NCI-H2029 (cell line): ENCODE measurements at places on chromosomes 6 and 20.

- DNase-seq, result no peak
Observed at GRCh38 chr6:109477725-109478124, 5.3 kb downstream of the ZBTB24 start.

DNA sequence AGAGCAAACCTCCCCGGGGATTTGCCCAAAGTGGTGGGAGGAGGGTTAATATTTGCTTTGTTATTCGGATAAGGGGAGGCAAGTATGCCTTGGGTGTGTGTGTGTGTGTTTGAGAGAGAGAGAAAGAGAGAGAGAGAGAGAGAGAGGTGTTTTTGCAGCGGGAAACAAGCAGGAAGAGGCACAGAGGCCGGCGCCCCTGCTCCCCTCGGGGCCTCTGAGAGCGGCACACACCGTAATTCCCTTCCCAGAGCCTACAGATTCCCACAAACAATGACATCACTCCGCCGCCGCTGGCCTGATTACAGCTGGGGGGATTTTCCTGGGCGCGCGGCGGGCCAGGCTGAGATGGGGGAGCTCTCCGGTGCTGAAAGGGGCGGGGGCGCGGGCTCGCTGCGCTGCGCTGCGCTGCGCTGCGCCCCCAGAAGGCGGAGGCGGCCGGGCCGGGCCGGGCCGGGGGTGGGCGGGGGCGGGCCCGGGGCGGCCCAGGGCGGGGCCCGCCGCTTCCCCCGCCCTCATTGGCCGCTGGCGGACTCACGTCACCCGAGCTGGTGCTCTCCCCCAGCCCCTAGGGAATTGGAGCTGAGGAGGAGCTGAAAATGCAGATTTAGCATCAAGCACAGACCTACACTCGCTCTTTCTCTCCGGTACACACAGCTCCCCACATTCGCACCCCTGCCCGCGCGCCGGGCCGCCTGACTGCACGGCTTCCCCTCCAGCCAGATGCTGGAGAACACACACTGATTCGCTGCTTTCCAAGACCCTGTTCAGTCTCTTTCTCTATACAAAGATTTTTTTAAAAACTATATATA lies at the start of gene PCSK2:
PCSK2 (plus strand) TSS at position 631 of the 809 bp plus-strand sequence. CDS start 266 bp downstream, outside the sequence.
- peak; percentile 77 for DNase-seq

DNA sequence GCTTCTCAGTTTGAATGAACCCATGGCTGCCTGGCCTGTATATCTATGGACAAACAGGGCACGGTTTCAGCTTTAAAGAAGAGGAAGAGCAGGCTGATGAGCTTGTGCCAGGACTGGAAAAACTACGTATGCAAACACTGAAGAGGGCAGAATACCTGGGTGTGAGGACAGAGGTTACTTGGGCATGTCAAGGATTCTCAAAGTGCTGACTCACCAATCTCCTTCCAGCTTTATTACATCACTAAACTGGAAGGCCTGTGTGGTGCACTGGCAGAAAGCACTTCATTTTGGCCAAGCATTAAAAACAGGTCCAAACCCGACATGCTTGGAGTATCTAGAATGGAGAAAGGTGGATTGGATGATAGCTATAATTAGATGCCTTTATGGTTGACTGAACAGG lies 95.2 kb downstream of the GMPR start:
- peak; percentile 66 for DNase-seq

GRCh38 chr20:37627060-37627766 lies 66.6 kb upstream of the CTNNBL1 start:
- DNase-seq, result no peak

GRCh38 chr20:62984666-62985443 lies 21.9 kb downstream of the BHLHE23 start:
- DNase-seq, result no peak

GRCh38 chr20:47315339-47316056 lies 41.0 kb downstream of the ZMYND8 start:
- peak; percentile 37 for DNase-seq

GRCh38 chr6:22411376-22412105 lies 114.7 kb upstream of the PRL start:
- DNase-seq, result no peak

DNA sequence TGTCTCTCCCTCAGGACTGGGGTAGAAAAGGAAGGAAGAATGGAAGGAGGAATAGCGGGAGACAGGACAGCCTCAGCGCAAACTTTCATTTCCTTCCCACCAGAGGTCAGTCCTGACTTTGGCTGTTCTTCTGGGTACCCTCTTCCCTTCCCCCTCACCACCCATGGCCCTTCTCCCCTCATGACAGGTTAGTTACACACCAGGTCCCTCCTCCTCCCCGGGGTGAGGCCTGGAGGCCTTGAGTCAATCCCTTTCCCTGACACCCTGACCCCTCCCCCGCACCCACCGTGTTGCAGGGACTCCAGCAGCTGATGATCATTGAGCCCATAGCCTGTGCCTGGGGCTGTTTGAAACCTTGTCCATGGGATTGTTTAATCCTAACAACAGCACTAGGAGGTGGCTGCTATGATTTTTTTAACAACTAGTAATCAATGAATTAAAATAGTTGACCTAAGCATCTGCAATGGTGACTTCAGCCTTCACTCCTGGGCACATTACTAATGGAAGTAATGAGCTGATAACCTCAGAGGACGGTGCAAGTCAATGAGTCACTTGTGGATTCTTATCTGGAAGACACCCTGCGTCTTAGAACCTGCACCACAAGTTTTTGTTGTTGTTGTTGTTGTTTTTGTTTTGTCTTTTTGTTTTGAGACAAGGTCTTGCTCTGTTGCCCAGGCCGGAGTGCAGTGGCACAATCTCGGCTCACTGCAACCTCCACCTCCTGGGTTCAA lies 46.6 kb upstream of the CCDC167 start:
- DNase-seq, result no peak

DNA sequence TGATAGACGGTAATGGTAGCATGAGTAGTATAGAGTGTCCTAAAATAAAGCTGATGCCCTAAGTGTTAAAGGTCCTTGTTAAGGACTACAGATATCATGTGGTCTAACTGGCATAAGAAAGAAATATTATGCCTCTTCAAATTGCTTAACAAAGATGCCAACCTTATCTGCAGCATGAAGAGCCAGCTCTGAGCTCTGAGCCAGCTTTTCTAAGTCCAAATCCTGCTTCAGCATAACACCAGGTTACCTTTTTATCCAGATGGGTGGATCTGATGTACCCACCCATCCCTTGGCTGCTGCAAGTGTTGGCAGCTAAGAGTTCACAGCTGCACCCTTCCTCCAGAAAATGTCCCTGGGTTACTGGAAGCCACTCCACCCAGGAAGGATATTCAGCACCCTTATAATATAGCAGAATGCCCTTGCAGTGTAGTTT lies 83.8 kb downstream of the TENT5A start:
- DNase-seq, result no peak

DNA sequence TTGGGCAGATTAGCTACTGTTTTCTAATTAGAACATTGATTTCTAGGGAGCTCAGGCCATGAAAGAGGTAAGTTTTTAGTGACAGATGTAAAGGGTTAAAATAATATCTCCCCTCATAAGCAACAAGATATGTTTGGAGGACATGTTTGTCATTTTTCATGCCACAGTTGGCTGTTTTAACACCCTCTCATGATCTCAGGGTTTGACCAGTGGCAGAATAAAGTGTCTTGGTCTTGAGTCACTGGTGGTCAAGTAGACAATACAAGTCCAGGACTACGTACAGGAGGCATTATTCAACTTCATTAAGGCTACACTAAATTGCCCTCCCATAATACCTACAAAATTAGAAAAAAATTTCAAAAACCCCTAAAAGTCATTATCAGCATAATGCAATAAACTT lies 92.6 kb downstream of the F13A1 start:
- no peak for DNase-seq

DNA sequence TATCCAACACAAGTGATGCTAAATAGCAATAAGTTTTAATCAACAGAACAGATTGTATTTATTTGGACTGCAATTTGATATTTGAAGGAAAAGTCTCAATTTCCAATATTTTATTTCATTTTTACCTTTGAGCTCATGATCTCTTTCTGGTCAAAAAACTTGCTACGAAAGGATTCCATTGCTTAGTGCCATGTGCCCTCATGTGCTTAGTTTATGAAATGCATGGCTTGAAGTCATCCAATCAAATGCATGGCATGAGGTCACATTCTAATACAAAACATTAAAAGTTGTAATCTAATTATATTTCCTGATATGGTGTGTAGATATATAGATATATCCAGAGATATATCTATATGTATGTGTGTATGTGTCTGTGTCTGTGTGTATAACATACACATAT lies 321.2 kb upstream of the ADGRB3 start:
- no peak for DNase-seq

- no peak for DNase-seq
Observed at GRCh38 chr6:2792330-2793110, 27.3 kb downstream of the WRNIP1 start.

GRCh38 chr6:149185799-149186357 lies 131.6 kb upstream of the TAB2 start:
- no peak for DNase-seq

DNA sequence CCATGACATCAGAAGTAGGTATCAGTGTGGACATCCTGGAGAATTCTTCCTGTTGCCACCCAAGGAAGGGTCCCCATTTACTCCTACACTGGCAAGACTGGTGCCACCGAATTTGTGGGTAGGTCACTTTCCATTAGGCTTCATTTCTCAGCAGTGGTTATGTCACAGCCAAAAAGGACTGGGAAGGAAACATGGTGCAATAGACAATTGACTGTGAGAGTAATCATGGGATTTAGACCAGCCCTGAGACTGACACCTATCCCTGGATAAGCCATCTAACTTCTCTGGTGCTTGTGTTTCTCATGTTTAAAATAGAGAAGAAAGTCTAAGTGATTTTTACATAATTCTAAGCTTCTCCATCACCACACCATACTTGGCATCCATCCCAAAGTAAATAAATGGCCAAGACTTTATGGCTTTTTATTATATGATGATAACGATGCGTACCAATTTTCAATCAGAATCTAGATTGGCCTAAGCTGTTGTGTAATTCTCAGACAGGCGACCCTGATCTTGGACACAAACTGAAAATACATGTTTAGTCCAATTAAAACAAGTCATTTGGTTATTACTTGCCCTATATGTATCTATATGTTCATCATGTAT lies 10.2 kb downstream of the SMPDL3A start:
- DNase-seq, result peak; percentile 7

GRCh38 chr6:79946272-79947190 lies 822 bp downstream of the ELOVL4 start:
- no peak for DNase-seq

DNA sequence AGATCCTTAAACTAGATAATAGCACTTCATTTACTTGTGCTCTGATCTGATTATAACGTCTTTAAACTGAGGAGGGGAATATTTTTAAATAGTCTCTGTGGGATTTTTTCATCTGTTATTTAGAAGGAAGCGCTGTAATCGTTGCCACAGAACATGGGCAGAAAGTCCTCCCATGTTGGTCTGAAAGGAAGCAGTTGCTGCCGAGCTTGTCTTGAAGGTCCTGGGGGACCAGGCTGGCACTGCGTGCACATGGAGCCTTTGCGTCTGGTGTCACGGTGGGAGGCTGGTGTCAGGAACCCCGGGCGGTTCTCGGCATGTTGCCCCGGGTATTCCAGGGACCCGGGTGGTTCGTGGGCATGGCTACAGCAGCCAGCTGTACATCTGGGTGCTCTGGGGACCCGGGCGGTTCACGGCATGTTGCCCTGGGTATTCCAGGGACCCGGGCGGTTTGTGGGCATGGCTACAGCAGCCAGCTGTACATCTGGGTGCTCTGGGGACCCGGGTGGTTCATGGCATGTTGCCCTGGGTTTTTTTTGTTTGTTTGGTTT lies 11.5 kb downstream of the TPD52L2 start:
- DNase-seq, result no peak

GRCh38 chr6:16811277-16811979 lies 50.2 kb upstream of the ATXN1 start:
- no peak for DNase-seq

DNA sequence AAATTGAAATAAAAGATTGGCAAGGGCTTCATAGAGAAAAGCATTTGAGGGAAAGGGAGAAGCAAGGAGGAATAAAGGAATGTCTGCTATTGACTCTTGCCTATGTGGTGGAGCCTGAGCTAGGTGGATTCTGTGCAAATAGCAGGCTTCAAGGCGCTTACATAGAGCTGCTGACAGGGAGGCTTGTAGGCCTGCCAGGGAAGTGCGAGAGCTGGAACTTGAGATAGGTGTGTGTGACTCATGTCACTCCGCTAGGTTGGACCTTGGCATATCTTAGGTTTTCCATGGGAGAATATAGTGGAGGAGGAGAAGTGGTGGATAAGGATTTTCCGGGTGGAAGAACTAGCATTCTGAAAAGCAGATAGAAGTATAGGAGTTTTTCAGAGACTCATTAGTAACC lies 14.0 kb downstream of the SNRNP48 start:
- no peak for DNase-seq

- DNase-seq, result no peak
Observed at GRCh38 chr6:51926125-51926524, 161.3 kb downstream of the PKHD1 start.

GRCh38 chr6:17621003-17621402 lies 20.9 kb downstream of the FAM8A1 start:
- DNase-seq, result no peak

DNA sequence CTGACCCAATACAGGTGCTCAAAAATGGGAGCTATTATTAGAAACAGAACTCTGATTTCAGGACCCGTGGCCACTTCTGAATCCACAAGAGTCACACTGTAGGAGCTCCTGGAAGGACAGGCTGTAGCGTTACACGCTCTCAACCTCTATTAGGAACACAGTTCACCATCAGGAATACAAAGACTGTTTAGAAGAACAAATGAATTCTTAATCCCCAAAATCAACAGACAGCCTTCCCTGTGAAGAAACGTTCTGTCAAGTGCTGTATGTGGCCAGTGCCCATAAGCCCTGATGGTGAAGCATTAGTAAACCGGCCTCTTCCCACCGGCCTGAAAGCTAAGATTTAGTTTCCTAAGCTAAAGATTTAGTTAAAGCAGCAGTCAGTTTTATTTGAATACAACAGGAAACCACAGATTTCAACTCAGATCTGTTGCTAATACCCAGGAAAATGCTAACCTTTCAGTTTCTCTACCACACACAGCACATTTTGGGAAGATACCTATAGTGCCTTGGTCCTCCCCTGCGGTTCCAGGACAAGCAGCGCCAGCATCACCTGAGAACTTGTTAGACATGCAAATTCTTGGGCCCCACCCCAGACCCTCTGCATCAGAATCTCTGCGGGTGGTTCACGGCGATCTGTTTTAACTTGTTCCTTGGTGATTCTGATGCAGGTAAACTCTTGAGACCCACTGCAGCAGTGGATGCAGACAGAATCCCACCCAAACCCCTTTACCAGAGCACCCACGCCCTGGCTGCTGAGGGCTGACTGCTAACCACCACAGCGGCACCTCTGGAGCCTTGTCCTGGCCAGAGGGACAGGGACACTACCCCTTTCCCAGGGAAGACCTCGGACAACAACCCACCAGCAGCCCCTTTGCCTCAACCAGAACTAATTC lies 33.4 kb downstream of the MTRES1 start:
- DNase-seq, result no peak

GRCh38 chr6:157323966-157324300 lies 614 bp upstream of the TMEM242 start:
- DNase-seq, result no peak

GRCh38 chr6:72382602-72383529 lies 239.0 kb upstream of the KCNQ5 start:
- no peak for DNase-seq

- no peak for DNase-seq
Observed at GRCh38 chr6:35833536-35833935, 28.4 kb downstream of the LHFPL5 start.

- no peak for DNase-seq
Observed at GRCh38 chr20:34954904-34955230, 739 bp downstream of the GSS start.
